LHCN-M2 (cell line): ENCODE measurements at places on chromosomes 13 and 19.

DNA sequence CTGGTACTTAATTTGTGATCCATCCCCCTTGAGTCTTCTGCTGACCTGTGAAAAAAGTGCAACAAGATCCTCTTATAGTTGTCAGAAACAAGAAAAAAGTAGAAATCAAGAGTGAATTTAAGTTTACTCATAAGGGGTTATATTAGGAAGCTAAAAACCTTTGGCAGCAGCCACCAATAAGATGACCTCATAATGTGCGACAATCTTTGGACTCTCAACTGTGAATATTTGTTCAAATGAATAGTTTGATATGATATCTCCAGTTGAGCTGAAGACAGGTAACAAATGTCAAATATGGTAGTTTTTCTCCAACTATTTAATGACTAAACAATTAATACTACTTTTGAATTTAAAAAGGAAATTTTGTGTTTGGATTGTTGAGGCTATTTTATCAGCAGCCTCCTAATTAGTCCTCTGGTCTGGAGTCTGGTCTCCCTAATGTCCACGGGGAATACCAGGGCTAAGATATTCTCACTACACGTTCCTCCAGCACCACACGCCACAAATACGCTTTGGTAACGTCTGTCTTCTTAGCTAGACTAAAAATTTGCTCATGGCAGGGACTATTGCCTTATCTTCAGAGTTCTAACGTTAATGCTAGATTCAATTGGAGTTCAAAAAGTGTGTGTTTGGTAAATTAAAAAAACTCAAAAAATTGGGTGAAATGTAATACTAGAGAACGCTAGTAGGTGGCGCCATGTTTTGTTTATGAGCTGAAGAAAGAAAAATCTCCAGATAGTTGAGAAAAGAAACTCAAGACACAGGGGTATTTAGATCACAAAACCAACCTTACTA, 51.0 kb upstream of the PDX1 start:
- no peak for DNase-seq

GRCh38 chr19:38024992-38025908, 118.2 kb downstream of the SIPA1L3 start:
- DNase-seq, result no peak

DNA sequence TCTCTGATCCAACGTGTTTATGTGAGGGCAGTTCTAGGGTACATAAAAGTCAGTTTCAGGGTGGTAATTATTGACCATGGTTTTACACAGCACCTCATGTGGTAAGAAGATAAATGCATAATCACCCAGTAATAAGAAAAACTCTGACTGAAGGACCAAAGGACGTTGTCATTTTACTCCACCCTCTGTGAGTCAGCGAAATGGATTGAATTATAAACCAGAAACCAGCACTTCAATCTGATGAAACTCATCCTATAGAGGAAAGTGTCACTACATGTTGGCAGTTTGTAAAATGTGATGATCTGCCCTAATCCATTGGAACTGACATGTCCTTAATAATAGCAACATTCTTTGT, 406.8 kb downstream of the KLF5 start:
- DNase-seq, result peak; percentile 54

- DNase-seq, result no peak
Observed at GRCh38 chr19:18108897-18109296, 11.3 kb downstream of the MAST3 start.

- no peak for DNase-seq
Observed at GRCh38 chr19:44611812-44612295, 1.5 kb upstream of the IGSF23 start.

GRCh38 chr19:38073841-38074685, 150.0 kb downstream of the DPF1 start:
- DNase-seq, result no peak

GRCh38 chr13:71712988-71713653, 153.9 kb downstream of the DACH1 start:
- no peak for DNase-seq

DNA sequence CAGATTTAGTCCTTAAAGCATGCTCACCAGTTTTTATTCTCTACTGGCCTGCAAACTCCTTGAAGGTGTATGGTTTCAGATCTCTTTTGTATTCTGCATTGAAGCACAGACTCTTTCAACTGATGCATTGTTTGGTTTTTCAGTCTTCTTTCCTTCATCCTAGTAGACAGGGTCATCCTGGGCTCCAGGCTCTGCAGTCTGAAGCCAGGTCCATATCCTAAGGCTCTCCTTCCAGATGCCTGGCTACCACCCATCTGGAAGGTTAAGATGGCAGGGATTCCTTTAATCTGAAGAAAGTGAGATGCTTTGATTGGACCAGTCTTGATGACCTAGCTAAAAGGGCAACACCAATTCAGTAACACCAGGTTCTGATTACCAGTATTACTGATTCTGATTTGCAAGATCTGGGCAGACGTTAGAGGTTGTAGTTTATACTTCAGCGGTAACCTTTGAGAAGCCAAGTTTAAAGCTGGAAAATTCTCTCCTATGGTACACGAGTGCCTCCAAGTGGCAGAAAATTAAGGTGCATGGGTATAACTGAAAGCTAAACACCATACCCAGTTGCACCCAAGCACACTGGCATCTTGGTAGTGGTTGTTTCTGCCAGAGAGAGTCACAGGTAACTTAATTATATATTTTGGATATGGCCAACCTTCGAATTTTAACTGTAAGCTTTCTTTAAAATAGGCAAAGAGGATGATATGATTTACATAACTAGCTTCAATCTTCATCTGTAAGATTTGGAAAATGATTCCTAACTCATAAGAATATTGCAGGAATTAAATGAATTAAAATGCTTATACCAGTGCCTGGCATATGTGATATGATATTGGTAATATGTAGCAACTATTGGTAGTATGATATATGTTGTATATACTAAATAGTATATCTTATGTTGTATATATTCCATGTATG, 1651.9 kb upstream of the MIR17HG start:
- DNase-seq, result peak; percentile 29

GRCh38 chr13:74090869-74091605, 43.2 kb downstream of the KLF12 start:
- no peak for DNase-seq

DNA sequence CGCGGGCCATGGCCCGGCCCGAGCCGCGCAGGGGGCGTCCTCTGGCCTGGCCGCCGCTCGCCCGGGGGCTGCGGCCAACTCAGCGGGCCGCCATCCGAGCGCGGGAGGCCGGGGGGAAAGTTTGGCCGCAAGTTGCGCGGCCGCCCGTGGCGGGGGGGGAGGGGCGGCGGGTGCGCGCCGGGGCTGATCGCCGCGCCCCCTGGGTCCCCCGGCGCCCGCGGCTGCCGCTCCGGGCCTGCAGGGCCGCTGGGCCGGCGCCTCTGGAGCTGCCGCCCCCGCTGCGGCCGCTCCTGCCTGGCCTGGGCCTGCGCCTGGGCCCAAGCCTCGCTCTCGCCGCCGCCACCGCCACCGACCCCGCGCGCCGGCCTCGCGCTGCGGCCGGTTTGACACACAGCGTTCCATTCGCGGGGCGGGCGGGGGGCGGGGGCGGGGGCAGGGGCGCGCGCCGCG, at the start of gene NR2F6:
TSS of gene NR2F6 (minus strand) at position 385 of the 450 bp plus-strand sequence. CDS start 699 bp downstream, outside the sequence.
- no peak for DNase-seq

DNA sequence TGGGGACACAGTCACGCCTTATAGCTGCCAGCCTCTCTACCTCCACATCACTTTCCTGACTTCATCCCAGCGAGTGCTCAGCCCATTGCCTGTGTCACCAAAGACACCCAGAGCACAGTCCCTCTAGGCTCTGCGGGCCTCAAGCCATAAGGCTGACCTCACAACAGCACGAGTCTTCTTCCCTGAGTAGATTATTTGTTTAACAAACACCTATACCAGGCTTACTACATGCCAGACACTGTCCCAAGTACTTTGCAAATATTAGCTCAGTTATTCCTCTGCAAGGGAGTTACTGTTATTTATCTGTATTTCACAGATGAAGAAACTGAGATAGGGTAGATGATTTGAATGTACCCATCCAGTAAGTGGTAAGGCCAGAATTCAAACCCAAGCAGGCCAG, 504.3 kb downstream of the COG6 start:
- DNase-seq, result no peak

GRCh38 chr19:17209126-17210036, 5.8 kb upstream of the USE1 start:
- peak; percentile 43 for DNase-seq

DNA sequence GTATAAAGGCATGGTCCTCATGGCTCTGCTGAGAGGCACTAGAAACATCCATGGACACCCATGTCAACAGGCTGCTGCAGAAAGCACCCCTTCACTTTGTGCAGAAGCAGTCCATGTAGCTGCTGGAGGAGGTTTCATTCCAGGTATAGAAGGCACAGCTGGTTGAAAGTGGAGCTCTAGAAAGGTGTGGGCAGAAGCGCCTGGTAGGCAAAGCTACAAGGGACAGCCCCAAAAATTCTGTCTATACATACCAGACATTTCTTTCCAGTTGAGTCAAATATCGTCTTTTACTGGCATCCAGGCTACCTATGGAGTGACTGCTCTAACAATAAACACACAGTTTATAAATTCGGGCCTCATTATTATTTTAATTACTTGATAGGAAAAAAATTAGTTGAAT, 129.3 kb downstream of the ENOX1 start:
- DNase-seq, result no peak
